ENCODE measurements at places on chromosomes 1 and 21.

- DNase-seq, result no peak
These were observed 7.3 kb upstream of the SEC16B start for GRCh38 chr1:177977141-177977540.

GRCh38 chr21:37032877-37033471, 26.5 kb downstream of the RIPPLY3 start:
- DNase-seq, result no peak

DNA sequence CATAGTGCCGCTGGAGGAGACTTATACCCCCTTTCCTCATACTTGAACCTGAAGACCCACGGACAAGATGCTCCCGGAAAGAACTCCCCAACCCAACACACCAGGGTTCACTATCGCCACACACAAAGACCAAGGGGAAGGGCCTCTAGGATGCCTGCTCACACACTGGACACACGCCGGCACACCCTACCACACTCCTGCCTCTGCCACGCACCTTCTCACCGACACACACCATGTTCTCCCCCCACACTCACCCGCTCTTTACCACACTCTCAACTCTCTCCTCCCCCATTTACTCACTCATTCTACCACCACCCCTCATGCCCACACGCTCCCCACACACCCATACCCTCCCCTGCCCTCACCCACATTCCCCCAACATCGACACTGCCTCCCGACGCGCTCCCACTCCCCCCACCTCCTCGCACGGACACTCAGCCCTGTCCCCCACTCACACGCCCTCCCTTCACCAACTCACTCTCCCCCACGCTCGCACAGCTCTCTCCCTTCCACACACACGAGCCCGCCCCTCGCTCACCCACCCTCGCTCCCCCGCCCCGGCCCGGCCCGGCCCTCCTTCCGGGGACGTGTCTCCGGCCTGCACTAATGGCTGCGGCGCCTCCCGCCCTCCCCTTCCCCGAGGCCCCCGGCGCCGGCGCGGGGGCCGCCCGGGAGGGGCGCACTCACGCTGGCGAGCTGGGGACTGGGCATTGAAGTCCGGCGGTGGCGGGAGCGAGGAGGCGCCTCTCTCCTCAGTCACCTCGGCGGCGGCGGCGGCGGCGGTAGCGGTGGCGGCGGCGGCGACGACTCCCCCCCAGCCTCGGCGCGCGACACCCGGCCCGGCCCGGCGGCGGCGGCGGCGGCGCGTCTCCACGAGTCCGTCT, 626 bp downstream of the PTP4A2 start:
- peak; percentile 90 for DNase-seq

- DNase-seq, result no peak
These were observed 9.1 kb upstream of the IER5 start for GRCh38 chr1:181079382-181079781.

GRCh38 chr1:87449348-87449963, 120.8 kb downstream of the LMO4 start:
- no peak for DNase-seq

GRCh38 chr1:4708840-4709507, 54.6 kb downstream of the AJAP1 start:
- no peak for DNase-seq

- no peak for DNase-seq
These were observed 49.1 kb upstream of the CR2 start for GRCh38 chr1:207404849-207405525.

DNA sequence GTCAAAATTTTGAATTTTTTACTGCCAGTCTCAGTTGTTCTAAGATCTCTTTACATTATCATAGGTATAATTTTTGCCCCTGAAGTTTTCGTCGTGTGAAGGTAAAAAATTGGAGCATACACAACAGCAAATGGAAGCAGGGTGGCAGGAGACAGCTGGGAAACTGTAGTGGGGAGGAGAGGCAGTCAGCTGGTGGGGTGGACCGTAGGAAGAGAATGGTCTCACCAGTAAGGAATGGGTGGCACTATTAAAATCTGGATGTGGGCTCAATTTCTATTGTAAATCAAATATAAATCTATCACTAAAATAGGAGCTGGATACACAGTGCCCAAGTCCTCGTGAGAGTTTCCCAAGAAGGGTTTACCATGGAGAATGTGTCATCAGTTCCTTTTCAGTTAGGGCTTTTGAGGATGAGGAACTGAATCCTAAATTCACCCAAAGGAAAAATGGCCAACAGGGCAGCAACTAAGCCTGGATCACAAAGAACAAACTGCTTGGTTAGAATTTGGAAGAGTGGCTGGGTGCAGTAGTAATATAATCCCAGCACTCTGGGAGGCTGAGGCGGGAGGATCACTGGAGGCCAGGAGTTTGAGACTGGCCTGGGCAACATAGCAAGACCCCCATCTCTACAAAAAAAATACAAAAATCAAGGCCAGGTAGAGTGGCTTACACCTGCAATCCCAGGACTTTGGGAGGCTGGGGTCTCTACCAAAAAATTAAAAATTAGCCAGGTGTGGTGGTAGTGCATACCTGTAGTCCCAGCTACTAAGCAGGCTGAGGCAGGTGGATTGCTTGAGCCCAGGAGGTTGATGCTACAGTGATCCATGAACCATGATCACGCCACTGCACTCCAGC, 10.5 kb upstream of the IRF2BP2 start:
- DNase-seq, result no peak

DNA sequence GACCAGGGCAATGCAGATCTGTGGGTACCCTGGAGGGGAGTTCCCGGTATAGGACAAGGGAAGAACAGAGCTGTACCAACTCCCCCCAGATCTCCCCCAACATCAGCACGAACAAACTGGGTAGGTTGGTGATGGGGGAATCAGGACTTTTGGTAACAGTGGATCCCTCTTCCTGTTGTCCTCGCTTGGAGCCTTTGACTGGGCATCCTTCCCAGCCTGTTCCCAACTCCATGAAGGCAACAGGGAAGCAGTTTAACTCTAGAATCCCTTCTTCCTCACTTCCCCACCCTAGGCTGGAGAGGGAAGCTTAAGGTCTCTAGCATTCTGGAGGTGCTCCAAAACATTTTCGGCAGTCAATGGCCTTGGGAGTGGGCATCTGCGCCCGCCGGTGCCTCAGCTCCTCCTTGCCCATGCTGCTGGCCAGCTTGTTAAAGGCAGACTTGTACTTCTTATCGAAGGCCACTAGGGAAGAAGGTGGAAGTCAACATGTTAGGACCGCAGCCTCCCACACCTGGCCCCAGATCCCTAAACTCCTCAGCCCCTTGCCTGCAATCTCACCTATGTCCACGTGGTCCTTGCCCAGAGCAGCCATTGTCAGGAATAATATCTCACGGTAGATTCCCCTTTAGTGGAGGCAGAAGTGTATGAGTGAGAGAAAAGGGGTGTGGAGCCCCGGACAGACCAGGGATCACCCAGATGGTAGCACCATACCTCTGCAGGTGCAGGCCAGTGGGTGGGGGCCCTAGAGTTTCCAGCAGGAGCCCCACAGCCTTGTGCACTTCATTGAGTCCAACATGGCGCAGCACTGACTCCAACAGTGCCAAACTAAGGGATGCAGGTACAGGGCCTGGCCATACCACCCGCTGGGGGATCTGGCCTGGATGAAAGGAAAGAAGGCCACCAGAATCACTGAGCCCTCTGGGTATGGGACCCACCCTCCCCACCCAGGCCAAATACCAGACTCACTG, 7.5 kb upstream of the GATAD2B start:
- no peak for DNase-seq

DNA sequence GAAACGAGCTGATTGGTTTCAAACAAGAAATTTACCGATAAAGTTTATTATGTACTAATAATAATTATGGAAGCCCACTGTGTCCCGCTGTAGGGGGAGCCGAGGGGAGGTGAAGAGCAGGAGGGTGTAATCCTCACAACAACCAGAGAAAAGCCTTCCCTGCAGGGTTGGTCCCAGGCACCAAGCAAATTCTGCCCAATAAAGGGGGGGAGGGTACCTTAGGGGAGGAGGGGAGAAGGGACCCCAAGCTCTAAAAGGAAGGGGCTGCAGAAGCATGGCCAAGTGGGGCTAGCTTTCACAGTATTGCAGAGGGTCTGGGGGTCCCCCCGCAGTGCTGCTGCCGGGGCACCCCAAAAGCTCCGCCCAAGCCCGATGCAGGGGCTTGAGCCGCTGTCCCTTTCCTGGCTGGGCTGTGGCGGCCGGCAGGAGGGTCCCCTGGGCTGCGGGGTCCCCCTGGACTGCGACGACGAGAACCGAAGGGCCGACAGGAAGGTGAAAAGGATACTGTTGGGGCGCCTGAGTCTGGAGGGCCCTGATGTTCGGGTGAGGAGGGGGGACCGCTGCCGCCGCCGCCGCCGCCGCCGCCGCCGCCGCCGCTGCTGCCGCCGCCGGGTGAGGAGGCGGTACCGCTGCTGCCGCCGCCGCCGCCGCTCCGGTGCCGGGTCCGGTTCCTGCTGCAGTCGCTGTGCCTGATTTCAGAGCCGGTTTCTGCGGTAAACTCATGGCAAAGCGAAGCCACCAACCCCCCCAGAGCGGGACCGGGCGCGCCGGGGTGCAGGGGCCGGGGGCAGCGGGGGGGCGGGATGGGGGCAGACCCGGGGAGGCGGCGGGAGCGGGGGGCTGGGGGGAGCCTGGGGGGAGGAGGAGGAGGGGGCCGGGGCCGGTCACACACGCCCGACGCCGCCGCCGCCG, 771 bp downstream of the EIF4G3 start:
- DNase-seq, result peak; percentile 59

- DNase-seq, result peak; percentile 78
These were observed 27.2 kb downstream of the IRF2BP2 start for GRCh38 chr1:234582681-234583301.

GRCh38 chr1:162550925-162551324, 10.6 kb upstream of the UAP1 start:
- DNase-seq, result no peak

- DNase-seq, result no peak
These were observed 889 bp upstream of the SCYL3 start for GRCh38 chr1:169894424-169895145.

GRCh38 chr1:5554111-5554510, 438.1 kb downstream of the NPHP4 start:
- DNase-seq, result no peak

DNA sequence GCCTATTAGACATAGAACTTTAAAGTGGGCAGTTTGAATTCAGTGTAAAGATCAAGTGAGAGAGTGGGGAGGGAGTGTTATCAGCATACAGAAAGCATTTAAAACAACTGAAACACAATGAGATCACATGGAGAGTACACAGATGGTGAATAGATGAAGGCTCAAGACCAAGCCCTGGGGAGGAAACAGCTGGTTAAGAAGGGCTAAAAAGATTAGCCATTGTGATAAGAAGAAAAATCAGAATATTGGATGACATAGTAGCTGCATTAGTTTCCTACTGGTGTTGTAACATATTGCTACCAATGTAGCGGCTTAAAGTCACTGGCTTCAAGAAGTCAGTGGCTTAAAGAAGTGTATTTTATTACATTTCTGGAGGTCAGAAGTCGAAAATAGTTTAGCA, 443.4 kb upstream of the RGS18 start:
- DNase-seq, result no peak

GRCh38 chr1:10082785-10083479, 50.2 kb downstream of the UBE4B start:
- no peak for DNase-seq

DNA sequence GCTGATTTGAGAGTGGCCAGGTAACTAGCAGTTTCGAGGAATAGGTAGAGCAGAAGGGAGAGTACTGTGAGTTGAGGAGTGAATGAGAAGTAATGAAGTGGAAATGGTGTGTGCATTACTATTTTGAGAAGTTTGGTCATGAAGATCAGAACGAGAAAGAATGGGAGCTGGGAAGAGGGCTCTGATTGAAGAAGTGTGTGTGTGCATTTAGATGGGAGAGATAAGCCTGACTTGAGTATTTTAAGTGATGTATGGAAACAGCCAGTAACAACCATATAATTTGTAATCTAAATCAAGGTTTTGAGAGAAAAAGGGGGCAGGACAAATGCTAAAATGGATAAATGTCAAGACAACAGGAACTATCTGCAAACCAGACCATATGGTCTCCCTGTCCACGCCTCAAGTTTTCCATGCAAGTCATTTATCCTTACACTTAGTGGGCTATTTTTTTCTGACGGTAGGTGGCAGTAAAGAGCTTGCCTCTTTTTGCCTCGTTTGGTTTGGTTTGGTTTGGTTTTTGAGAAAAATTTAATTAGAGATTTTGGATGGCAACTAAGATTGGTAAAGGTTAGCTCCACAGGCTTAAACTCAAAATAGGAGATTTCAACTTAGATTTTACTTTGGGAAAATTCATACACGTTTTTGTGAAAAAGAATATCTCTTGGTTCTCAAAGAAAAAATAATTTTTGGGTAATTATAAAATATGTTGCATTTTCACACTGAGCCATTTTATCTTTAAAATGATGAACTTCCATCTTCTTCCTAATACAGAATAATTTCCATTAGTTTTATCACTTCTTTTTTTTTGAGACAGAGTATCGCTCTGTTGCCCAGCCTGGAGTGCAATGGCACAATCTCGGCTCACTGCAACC, 9.5 kb upstream of the B3GALNT2 start:
- no peak for DNase-seq

- no peak for DNase-seq
These were observed 92.1 kb downstream of the CEP350 start for GRCh38 chr1:180046674-180047073.

- no peak for DNase-seq
These were observed 144.5 kb downstream of the NAV1 start for GRCh38 chr1:201683397-201683796.

DNA sequence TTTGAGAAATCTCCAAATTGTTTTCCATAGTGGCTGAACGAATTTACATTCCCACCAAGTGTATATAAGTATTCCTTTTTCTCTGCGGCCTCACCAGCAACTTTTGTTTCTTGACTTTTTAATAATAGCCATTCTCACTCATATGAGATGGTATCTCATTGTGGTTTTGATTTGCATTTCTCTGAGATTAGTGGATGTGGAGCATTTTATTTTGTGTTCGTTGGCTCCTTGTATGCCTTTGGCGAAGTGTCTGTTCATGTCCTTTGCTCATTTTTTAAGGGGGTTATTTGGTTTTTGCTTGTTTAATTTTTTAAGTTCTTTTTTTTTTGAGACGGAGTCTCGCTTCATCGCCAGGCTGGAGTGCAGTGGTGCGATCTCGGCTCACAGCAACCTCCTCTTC, 45.1 kb upstream of the MPC2 start:
- DNase-seq, result no peak

GRCh38 chr1:165853528-165854075, 26.2 kb downstream of the UCK2 start:
- no peak for DNase-seq

DNA sequence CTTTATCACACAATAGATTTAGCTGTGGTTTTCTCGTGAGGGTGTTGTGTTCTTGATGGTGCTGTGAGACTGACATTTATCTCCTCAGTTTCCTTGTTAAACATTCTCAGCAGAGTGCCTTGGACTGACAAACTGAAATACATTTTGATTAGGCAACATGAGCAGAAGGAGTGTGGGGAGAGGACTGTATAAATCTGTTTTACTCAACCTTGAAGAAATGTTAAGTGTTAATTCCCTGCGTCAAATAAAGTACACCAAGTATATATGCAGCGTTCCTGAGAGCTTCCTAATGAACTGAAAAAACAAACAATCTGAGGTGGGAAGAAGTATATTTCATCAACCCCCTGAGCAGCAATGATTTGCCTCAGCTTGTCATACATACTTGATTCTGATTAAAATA, 540.3 kb upstream of the B3GALT2 start:
- no peak for DNase-seq

- no peak for DNase-seq
These were observed 54.6 kb upstream of the BTG3 start for GRCh38 chr21:17667256-17667655.

Measured in femur (tissue), 1 donor.